ENCODE measurements at places on chromosomes 7 and 10. TPM values are rescaled to one million over a fixed set of nuclear protein-coding genes. Genes with fewer than 3 reads are reported as not detected.

Gene ASAH2
- total RNA-seq = 1.5 TPM

Gene GLI3
- total RNA-seq = 7.0 TPM

Gene ANKRD22
- total RNA-seq = 0.33 TPM

Gene GHRHR
- total RNA-seq = not detected

Gene NME8
- total RNA-seq = not detected

Gene AKR1C4
- not detected for total RNA-seq

Gene CAV2
- 51.2 TPM for total RNA-seq

Gene GRM3
- not detected for total RNA-seq

Gene ARHGEF35
- total RNA-seq = 1.1 TPM

Gene KEL
- not detected for total RNA-seq

Gene RAPGEF5
- 4.2 TPM for total RNA-seq

Gene DOCK1
- 69.7 TPM for total RNA-seq

Gene MBL2
- total RNA-seq = not detected

Gene CPN1
- not detected for total RNA-seq

Gene VWC2
- not detected for total RNA-seq

Gene GPR158
- total RNA-seq = 0.49 TPM

Gene TMEM213
- 0.33 TPM for total RNA-seq

Gene PARD3
- 42.1 TPM for total RNA-seq

Gene NKX6-2
- not detected for total RNA-seq

Gene ATG9B
- total RNA-seq = 0.98 TPM

Gene RPP38
- total RNA-seq = 11.4 TPM

Gene SFTPA1
- total RNA-seq = not detected

Gene IL6
- 3.8 TPM for total RNA-seq

Gene JMJD1C
- 120 TPM for total RNA-seq

Gene TMEM139
- total RNA-seq = not detected

Gene MYPN
- total RNA-seq = 1.7 TPM

Gene ENKUR
- total RNA-seq = not detected

Gene PRKAR2B
- 6.9 TPM for total RNA-seq

Gene ANKRD61
- not detected for total RNA-seq

Gene CFAP46
- total RNA-seq = 0.09 TPM

Gene FAM20C
- total RNA-seq = 18.2 TPM

Gene BBS9
- 26.8 TPM for total RNA-seq

Gene CRYGN
- total RNA-seq = 0.16 TPM

Gene LDB3
- total RNA-seq = under 0.01 TPM

Gene NAT16
- total RNA-seq = not detected

Gene GIMAP5
- total RNA-seq = not detected

Gene PON3
- not detected for total RNA-seq

Gene DPYSL4
- total RNA-seq = 4.2 TPM

Gene KIF11
- 4.5 TPM for total RNA-seq

Gene OGDH
- total RNA-seq = 26.2 TPM

Gene VIM
- total RNA-seq = 12,680 TPM

Gene AOAH
- 0.74 TPM for total RNA-seq

Gene CRTAC1
- not detected for total RNA-seq

Gene TMEM196
- not detected for total RNA-seq

Gene LRRC27
- 24.1 TPM for total RNA-seq

Gene MCM10
- total RNA-seq = not detected

Gene GNAT3
- total RNA-seq = not detected

Gene HOGA1
- total RNA-seq = 0.08 TPM
